ENCODE measurements at places on chromosomes 7 and 10.

DNA sequence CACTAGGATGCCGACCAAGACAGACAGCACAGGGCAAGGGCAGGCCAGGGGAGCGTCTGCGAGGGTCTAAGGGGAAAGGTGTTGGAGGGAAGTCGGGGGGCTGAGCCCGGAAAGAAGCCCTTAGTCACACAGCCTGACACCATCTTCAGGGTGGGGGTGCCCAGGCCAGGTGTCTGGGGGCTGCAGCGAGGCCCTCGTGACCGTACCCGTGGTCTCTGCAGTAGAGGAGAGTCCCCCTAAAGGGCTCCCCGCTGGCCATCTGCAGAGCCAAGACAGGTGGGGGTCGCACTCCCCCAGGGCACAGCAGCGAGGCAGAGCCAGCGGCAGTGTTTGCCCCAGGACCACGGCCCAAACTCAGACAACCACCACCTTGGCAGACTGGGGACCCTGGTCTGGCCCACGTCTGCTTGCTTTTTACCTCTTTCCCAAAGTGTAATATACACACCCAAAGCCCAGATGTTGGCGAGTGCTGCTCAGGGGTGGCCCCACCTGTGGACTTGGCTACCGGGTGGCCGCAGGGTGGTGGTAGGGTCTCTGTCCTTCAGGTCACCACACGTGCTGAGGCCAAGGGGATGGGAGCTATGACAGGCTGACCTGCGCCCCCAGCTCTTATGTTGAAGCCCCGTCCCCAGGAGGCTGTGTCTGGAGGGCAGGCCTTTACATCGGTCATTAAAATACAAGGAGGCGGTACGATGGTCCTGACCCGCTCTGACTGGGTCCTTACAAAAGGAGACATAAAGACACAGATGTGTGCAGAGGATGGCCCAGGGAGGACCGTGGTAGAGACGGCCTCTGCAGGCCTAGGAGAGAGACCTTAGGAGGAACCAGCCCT lies 107.4 kb downstream of the DNAJB6 start:
- DNase-seq, result no peak

DNA sequence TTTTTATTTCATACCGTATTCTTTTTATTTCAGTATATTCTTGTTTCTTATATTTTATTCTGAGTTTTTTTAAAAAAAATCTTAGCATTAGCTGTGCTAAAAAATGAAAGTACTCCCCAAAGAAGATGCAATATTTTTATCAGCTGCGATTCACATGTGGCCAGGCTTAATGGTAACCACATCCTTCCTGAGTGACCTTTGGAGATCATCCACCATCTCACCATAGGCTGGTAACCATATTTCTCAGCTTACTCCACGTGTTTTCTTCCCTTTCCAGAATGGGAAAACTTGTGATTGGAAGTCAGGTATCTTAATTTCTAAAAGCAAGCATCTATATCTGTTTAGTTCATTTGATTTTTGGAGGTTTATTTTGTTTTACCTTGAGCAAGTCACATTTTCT lies 18.8 kb upstream of the LIPM start:
- DNase-seq, result no peak

DNA sequence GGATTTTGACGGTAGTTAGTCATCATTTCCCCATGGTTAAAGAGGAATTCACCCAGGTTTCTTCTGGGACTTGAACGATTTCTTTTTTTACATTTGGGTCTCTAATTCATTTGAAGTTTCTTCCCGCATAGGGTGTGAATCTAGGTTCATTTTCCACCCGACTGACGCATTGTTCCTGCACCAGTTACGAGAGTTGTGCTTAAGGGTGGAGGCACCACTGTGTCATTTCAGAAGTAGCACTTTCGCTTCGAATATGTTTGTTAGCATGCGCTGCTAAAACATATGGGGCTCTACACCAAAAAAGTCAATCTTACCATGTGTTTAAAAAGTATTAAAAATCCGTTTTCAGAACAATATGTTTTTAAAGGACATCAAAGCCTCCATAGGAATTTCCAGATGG lies 140.3 kb downstream of the VIPR2 start:
- DNase-seq, result no peak

DNA sequence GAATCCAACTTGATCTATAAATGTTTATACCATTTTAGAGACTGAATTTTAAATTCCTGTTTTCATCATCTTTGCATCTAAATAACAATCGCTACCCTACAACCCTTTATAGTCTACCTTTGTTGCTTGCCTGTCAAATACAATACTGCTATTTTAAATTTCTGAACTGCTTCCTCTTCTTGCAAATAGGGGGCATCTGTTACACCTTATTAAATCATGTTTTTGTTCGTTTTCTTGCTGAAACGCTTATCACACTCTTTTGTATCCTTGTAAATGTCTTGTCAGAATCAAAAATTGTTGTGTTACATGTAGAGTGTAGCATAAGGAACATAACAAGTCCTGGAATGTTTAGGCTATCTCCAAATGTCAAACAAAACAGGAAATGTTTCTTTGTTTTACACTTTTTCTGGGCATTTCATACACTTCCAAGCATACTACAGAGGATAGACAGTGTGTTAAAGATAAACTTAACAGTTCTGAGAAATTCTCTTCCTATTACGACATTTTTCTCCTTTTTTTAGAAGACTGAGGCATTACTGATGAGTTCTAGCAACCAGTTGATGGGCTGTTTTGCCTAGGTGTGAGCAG lies 281.3 kb downstream of the GPR158 start:
- no peak for DNase-seq

DNA sequence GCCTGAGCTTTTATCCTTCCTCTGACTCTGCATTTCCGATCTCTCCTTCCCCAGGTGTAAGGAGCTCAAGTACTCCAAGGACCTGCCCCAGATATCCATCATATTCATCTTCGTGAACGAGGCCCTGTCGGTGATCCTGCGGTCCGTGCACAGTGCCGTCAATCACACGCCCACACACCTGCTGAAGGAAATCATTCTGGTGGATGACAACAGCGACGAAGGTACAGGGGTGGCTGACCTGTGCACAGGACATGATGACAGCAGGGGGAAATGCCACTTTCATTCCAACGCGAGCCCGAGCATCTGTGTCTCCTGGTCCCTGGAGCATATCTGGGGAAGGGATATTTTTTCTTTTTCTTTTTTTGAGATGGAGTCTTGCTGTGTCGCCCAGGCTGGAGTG lies 256.2 kb downstream of the GALNT17 start:
- no peak for DNase-seq

- no peak for DNase-seq
Observed at GRCh38 chr10:77638321-77639101, 903 bp upstream of the KCNMA1 start.

DNA sequence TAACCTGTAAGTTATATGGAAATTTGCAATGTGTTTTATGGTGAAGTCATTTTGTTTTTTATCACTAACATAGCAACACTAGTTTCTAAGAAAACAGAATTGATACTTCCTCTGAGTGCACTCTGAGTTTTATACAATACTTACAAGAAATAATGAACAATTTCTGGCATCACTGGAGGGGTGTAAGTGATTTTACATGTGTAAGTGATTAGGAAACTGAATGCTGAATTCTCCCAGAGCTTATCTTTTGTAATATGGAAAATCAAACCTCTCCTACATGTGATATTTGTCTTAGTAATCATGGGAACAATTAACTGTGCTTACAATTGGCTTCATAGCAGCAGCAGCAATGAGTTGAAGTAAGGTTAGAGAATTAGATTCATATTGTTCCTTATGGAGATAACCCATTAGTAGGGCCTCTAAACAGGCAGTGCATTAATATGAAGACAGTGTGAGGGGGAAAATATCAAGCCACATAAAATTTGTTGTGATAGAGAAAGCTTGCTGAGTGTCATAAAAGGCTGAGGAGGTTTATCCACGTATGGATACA lies 37.4 kb downstream of the SEMA3C start:
- DNase-seq, result no peak

DNA sequence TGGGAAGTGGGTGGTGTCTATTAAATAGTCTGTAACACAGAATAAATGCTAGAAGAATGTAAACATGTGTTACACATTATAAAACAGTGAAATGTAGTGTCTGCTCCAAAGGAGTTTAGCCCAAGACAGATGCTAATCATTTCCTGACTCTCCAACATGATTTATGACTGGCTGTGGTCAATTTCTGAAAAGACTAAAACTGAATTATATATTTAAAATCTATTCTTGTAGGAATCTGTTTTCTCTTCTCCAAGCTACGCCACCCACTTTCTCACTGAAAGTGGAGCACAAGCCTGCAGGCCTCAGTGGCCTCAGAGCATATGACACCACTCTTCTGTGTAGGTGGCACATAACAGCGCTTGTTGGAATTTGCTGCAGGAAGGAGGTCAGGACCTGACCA lies 44.4 kb downstream of the CTTNBP2 start:
- DNase-seq, result no peak

DNA sequence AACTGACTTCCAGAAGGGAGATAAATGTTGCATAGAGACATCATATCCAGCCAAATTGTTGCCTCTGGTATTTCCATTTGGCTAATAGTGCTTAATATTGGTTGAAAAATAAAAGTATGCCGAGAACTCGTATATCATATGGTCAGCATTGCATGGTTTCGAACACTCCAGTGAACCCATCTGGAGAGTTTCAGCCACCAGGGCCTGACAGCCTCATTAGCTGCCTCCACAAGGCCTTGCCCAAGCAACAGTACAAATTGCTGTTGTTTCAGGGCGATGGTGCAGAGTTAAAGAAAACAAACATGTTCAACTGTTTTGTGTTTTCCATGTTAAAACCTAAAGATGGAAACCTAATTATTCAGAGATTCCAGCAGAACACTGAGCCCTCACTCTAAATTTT lies 28.5 kb downstream of the NRG3 start:
- DNase-seq, result no peak

- DNase-seq, result no peak
Observed at GRCh38 chr7:157487046-157487770, 150.4 kb downstream of the DNAJB6 start.

GRCh38 chr7:106888204-106888603 lies 23.1 kb downstream of the PIK3CG start:
- no peak for DNase-seq

Data from T-helper 17 cell (primary cell).